Effector memory CD8-positive, alpha-beta T cell (primary cell): ENCODE measurements at places on chromosomes 3 and 15.

DNA sequence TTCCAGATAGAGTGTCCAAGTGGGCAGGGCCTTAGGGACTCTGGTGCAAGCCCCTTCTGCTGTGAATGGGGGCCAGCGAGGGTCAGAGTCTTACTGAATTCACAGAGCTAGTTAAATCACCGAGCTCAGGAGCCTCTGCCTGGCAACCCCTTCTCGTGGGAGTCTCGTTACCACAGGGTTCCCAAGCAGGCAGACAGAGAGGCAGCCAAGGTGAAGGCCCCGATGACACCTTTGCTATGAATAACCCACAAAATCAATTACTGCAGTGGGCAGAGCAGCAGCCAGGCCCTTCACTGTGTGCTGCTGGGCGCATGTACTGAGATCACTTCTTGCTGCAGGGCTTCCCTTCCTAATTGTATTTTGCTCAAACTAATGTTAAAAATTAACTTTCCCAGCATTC, 56.9 kb downstream of the SPSB4 start:
- DNase-seq, result no peak

GRCh38 chr3:46442576-46443530, 21.9 kb downstream of the LTF start:
- DNase-seq, result no peak

- no peak for DNase-seq
These were observed 118.1 kb downstream of the CLSTN2 start for GRCh38 chr3:140052771-140053702.

- no peak for DNase-seq
These were observed 126.1 kb downstream of the CHST2 start for GRCh38 chr3:143245692-143246091.

- no peak for DNase-seq
These were observed 1.7 kb downstream of the AKAP13 start for GRCh38 chr15:85381850-85382751.

DNA sequence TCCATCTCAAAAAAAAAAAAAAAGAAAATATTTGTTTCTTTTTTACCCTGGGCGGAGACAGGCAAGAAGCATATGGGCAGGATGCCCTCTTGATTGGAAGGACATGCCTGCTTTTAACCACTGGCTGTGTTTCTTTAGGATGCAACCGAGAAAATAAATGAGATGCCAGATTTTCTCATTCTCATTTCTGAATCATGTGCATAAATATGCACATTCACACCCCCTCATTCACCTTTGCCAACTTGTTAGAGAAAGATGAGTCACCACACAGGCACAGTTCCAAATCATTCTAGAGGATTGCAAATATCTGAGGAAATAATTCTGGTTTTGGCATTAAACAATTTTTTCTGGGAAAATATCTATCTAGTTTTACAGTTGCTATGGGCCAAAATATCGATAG, 3.3 kb downstream of the LIPH start:
- no peak for DNase-seq

DNA sequence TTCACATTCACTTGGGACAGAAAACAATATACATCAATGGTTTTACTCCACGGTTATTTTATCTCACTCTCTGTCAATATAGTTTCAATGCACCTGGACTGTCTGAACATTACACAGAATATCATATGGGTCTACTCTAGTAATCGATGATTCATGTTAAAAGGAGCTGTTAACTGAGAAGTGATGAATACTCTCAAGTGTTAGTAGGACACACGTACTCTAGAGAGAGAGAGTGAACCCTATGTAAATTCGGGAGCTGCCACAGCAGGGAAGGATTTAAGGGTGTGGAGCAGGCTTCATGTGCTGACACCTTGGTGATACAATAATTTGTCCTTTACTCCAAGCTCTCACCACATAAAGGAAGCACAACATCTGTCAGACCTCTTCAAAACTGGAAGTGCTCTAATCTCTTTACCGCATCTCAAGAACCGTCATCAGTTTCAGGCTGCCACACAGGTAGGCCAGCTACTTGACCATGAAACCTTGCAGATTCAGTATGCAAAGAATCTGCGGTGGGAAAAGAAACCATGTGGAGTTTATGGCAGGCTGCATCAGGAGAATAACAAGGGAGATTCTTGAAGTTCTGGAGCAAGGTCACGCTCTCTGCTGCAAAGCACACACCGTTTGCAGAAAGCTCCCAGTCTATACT, 199.2 kb upstream of the TMC3 start:
- no peak for DNase-seq
